ENCODE measurements at places on chromosomes 13 and 19. TPM values are rescaled to one million over a fixed set of nuclear protein-coding genes. Genes with fewer than 3 reads are reported as not detected.

GRCh38 chr13:25796474-25796873 is 255.3 kb downstream of the SHISA2 start:
- no peak for DNase-seq

GRCh38 chr13:114001331-114002008 is 27.6 kb upstream of the C13orf46 start:
- DNase-seq = no peak

DNA sequence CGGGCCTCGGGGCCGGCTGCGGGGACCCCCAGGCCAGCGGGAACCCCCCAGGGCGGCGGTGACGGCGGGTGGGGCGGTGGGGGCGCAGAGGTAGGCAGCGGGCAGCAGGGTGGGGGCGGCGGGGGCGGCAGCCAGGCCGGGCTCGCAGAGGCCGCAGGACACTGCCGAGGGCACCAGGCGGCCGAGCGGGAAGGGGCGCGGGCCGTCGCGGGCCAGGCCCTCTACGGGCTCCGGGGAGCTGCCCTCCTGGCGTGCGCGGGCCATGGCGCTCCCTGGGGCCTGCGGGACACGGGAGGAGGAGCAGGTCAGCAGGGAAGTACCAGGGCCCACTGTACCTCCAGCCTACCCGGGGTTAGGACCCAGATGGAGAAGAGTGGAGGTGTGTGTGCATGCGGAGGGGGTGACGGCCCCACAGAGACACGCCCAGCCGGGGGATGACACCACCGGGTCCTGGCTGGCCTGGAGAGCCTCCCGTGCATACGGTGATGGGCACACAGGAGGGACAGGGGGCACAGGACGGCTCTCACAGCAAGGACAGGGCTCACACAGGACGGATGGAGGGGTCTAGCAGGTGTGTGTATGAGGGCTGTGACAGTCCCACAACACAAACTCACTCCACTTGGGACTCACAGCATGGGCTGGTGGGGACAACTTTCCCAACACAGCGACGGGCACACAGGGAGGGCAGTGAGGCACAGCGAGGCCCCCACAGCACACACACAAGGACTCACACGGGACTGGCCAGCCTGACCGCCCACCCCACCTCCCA is 2.6 kb downstream of the BBC3 start:
- DNase-seq = peak; percentile 52

GRCh38 chr19:46147791-46148288 is at the start of gene IGFL2:
Gene IGFL2 (plus strand): TSS chr19:46148238. CDS start chr19:46148279, 41 bp downstream.
- peak; percentile 14 for DNase-seq

The PSG2 gene
- total RNA-seq = not detected

The LYL1 gene
- total RNA-seq = 0.24 TPM

DNA sequence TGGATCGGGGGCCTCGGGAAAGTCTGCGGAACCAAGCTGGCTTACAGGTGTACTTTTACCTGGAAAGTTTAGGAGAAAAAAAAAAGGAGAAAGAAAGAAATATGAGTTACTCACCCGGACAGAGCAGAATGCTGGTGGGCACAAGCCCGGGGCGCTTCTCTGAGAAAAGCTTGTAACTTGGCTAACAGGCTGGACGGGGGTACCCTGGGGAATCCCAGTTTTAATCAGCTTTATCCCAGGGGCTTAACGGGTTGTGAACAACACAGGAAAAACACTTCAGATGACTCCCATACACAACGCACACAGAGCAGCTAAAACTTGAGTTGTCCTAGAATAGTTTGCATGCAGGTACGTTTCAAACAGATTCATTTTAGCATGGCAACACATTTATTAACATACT is 37.3 kb downstream of the KLF2 start:
- DNase-seq = no peak

Data from PC-9 (cell line).